ENCODE measurements at places on chromosomes 12 and 14.
A peak's percentile ranks its signal among the peaks of the same experiment; 100 is the strongest.

DNA sequence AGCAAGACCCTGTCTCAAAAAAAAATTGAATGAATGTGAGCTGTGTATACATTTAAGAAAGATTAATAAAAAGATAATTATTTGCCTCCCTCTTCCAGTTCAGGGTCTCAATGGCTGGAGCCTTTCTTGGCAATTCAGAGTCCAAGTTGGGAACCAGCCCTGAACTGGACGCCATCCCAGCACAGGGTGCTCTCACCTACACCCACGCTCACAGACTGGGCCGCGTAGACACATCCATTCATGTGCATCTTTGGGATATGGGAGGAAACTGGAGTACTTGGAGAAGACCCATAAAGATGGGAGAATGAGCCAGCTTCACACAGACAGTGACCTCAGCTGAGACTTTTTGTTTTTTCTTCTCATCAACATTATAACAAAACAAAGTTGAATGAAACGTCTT lies 6.5 kb downstream of the MAPK1IP1L start:
- no peak for DNase-seq

DNA sequence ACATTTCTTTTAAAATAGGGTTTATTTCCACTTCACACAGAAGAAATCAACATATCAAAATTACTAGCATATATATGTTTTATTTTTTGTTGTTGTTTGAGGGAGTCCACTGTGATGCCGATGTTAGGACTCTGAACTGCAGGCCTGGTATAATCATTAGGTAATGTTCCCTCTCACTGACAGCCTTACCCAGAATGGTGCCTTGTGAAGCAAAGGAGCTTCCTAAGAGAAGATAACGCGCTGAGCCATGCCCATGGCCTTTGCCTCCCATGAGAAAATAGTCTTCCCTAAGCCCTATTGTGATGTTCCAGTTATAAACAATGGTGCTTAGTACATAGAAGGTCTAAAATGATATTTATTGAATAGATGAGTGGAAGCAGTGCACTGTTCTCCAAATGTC lies 12.0 kb downstream of the GNG2 start:
- DNase-seq, result no peak

GRCh38 chr14:100723830-100724437 lies 2.8 kb upstream of the DLK1 start:
- no peak for DNase-seq

- DNase-seq, result no peak
Measured at GRCh38 chr12:101172316-101172715, 37.7 kb downstream of the SLC5A8 start.

DNA sequence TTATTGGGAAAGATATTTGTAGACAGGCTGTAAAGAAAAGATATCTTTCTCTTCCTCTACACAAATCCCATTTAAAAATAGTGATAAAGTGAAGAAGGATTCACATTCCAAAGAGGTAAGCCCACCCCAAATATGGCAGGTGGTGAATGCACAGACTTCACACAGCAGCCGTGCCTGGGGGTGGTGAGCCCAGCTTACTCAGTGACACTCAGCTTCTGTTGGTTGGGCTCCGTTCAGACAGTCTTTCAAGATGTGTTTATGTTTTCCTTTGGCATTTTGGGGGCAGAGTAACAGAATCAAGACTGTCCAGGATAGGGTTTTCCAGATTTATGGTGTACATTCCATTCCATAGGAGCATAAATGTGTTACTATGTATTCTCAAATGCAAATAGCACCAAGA lies 4.1 kb upstream of the COL2A1 start:
- no peak for DNase-seq

- peak; percentile 18 for DNase-seq
Measured at GRCh38 chr14:56482310-56482911, 97.2 kb upstream of the TMEM260 start.

DNA sequence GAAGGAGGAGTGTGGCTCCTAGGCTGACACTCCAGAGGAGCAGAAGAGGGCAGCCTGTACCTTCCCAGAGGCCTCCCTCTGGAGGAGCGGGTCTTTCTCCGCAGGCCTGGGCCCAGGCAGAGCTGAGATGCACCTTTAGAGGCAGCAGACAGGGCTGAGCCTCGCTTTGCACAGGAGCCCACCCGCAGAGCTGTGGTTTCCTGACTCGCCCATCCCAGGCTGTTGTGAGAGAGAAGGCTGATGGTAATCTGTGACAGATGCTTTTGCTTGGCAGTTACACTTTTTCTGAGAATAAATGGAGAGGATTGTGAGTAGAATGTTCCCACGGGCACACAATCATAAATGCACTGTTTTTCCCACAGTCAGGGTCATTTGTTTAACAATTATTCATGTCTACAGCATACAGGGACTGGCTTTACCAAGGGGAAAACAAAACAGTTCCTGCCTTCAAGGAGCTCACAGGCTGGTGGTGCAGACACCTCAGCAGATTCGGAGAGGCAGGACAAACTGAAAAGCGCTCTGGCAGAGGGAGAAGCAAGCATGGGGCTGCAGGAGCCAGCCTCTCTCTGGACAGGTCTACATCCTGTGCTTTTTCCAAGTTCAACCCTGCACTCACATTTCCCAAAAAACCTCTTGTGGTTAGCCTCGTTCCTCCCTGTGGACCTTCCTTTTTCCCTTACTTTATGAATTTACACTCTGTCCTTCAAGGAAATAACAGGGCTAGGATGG lies 13.9 kb downstream of the EVL start:
- no peak for DNase-seq

DNA sequence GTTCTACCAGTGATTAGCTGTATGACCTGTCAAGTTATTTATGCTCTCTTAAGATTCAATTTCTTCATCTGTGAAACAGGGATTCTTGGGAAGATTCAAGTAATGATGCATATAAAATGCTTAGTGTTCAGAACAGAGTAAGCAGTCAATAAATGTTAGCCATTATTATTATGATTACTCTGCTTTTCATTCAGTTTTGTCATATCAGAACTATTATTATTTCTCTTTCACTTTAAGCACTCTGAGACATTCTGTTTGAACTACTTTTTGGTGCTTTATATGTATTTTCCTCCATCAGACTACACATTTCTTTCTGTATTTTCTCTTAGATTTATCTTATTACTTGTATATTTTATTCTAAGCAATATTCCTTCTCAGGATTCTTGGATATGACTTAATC lies 81.2 kb downstream of the CFAP54 start:
- DNase-seq, result no peak

DNA sequence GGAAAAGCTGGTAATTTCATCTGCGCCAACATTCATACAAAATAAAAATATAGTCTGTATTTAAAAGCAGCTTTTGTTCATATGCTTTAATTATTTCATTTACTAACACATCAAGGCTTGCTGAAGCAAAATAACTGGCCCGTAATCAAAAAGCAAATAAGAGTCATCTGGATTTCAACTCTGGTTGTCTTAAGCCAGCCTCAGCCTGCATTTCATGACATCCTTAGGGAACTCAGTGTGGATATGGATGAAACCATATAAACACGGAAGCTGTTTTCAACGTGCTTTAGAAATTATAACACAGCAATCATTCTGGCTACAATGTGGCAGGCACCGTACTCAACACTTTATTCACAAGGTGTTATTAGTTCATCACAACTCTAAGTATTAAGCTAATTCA lies 852 bp downstream of the COX16 start:
- no peak for DNase-seq

DNA sequence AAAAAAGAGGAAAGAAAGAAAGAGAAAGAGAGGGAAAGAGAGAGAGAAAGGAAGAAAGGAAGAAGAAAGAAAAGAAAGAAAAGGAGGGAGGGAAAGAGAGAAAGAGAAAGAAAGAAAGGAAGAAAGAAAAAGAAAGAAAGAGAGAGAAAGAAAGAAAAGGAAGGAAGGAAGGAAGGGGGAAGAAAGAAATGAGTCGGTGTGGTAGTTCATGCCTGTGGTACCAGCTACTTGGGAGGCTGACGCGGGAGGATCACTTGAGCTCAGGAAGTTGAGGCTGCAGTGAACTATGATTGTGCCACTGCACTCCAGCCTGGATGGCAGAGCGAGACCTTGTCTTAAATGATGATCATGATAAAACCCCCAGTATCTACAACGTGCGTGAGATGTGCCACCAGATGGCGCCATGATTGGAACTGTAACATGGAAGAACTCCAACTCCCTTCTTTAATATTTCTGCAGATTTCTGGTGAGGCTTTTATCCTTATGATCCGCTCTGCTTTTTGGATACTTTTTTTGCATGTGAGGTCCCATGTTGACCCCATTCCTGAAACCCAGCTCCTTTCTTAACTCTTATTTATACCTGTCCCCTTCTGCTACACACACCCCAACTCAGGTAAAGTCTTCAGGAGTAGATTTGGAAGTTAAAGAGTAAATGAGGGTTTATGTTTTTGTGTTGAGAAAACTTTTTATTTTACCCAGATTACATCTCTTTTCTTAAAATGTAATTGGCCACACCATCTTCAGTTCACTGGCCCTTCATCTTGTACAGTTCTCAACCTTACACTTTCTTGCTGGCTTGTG lies 25.6 kb downstream of the RNASE10 start:
- DNase-seq, result peak; percentile 46

GRCh38 chr12:116216022-116216756 lies 61.3 kb downstream of the MED13L start:
- no peak for DNase-seq

GRCh38 chr12:124568431-124569374 lies 1.3 kb upstream of the NCOR2 start:
- no peak for DNase-seq

GRCh38 chr12:107411792-107412535 lies 273.6 kb upstream of the PWP1 start:
- DNase-seq, result no peak

DNA sequence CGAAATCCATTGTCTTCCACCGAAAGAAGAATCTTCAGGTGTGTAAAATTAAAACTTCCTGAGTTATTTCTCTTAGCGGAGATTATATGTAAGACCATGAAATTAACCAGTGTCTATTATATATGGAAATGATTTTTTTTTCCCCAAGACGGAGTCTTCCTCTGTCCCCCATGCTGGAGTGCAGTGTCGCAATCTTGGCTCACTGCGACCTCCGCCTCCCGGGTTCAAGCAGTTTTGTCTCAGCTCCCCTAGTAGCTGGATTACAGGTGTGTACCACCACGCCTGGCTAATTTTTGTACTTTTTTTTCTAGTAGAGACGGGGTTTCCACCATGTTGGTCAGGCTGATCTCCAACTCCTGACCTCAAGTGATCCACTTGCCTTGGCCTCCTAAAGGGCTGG lies 2.8 kb downstream of the RAN start:
- no peak for DNase-seq

- DNase-seq, result no peak
Measured at GRCh38 chr14:102949062-102949800, 26.8 kb downstream of the AMN start.

- no peak for DNase-seq
Measured at GRCh38 chr14:70180718-70181117, 8.0 kb downstream of the SLC8A3 start.

DNA sequence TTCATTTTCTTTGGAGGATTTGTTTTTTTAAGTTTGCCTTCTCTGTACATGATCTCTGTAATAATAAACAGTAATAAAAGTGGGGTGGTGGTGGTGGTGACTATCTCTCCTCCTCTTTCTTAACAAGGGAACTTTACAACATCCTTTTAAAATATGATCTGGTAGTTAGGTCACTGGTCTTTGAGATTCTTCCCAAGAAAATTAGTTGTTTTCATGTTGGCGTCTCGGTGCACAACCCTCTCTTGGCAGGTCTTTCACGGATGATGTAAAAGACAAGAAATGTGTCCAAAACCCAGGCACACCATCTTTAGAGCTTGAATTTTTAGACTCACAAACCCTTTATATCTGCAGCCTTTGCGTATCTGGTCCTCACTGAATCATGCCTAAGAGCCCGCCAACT lies 488.5 kb upstream of the TBX3 start:
- no peak for DNase-seq

All from NCI-H345 (cell line).